ENCODE measurements at places on chromosomes 1 and 21.

GRCh38 chr1:162185314-162186025, 116.0 kb downstream of the NOS1AP start:
- DNase-seq = peak; percentile 73

DNA sequence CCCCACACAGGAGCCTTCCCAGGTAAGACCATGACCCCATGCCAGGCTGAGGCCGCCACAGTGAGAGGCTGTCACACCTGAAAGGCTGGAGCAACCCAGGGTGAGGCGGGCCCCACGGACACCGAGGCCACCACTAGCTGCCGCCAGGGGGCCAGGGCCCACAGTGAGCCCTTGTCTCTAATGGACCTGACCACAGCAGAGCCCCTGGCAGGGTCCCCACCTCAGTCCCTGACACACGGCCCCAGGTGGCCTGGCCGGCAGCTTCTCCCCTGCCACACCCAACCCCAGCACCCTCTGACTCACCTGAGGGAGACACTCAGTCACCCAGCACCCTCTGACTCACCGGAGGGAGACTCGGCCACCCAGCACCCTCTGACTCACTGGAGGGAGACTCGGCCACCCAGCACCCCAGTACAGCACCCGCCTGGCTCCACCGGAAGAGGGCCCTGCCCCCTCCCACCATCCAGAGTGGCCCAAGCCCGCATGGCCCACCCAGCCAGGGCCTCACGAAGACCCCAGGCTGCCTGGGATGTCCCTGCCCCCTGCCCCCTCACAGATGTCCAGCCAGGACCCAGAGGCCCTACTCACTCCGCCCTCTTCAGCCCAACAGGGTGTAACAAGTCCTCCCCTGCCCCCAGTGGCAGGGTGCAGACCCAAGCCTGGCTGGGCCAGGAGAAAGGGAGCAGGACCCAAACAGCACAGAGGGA, 4.4 kb downstream of the DVL1 start:
- peak; percentile 85 for DNase-seq

- DNase-seq = no peak
Measured at GRCh38 chr1:19353596-19353995, 41.5 kb downstream of the SLC66A1 start.

DNA sequence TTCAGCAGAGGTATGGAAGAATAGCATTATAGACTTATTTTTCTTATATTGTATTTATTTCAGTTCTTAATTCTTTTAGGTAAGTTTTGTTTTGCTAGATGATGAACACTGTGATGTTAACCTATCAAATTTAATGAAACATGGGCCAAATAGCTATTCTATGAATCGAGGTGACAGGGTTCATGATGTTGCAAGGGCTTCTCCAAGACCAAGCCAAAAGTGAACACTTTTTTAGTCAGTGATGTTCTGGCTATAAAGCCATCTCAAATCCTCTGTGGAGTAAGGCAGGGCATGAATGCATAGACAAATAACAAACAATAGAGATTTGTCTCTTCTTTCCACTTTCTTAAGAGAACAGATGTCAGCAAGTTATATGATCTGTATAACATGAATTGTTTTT, 26.7 kb downstream of the C1orf146 start:
- DNase-seq = peak; percentile 32

- no peak for DNase-seq
Measured at GRCh38 chr1:26153966-26154532, 4.8 kb upstream of the FAM110D start.

DNA sequence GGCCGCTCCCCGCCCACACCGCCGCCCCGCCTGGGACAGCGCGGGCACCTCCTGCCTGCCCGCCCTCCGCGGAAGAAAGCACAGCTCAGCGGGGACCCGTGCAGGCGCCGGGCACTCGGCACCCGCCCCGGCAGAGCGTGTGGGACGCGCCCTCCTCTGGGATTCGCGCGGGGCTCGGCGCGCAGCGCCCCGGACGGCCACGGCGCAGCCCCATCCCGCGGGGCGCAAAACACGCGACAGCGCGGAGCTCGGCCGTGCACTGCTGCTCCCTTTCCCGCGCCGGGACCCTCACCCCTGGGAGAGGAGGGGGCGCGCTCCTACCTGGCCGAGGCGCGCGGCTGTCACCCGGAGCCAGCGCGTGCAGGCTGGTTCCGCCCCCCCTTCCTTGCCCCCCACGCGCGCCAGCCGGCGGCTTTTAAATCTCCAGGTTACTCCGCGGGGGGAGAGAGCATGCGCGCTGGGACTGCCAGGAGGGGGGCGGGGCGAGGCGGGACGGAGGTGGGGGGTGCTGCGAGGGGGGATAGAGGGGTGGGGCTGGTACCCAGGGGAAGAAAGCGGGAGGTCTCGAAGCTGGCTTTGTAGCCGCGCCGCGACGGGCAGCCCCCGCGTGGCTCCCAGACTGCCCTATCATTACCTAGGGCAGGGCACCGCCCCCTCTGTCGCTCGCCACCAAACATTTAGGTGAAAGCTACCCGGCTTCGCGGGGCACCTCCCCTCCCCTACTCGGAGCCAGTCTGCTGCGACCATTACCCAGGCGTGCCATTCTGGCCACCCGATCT, at the start of gene SLC45A3:
Gene SLC45A3, minus strand, starts transcription at position 437 of the 779 bp plus-strand sequence. CDS start 15,853 bp downstream, outside the sequence.
- no peak for DNase-seq

- no peak for DNase-seq
Measured at GRCh38 chr1:67839826-67840225, 6.6 kb upstream of the GNG12 start.

GRCh38 chr1:229227298-229227919, 43.5 kb upstream of the RAB4A start:
- DNase-seq = peak; percentile 63

- DNase-seq = no peak
Measured at GRCh38 chr1:226762988-226763904, 24.2 kb upstream of the ITPKB start.

DNA sequence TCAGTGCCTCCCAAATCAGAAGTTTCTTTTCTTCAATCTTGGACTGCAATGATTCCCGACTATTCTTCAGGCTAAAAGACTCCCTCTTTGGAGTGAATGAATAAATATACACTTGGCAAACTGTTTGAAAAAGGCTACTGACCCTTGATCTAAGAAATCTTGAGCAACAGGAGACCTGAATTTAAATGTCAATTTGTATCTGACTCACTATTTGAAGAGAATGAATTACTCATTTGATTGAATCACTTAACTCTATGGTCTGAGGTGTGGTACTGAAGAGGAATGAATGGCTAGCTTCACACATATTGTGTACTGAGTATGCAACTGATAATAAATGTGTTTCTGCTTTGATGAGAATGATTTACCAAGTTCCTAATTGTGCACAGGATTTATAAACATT, 4.6 kb upstream of the SMG7 start:
- DNase-seq = peak; percentile 36

GRCh38 chr1:176904057-176904751, 260.3 kb downstream of the ASTN1 start:
- DNase-seq = no peak

DNA sequence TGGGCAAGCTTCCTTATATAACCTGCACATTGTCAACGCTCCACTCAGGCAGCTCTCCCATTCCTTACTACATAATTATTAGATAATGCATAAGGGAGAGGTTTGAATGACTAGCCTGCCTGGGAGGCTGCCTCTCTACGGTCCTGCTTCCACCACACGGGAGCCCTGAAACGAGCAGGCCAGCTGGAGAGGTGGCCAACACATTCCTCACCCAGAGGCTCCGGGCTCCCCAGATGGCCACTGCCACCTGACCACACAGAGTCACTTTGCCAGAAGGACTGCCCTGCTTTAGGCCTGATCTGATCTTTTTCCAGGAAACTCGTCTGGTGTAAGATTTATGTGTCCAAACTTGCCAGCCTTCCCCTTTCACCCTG, 27.9 kb downstream of the HIVEP3 start:
- no peak for DNase-seq

- no peak for DNase-seq
Measured at GRCh38 chr21:26441149-26441548, 131.9 kb downstream of the CYYR1 start.

DNA sequence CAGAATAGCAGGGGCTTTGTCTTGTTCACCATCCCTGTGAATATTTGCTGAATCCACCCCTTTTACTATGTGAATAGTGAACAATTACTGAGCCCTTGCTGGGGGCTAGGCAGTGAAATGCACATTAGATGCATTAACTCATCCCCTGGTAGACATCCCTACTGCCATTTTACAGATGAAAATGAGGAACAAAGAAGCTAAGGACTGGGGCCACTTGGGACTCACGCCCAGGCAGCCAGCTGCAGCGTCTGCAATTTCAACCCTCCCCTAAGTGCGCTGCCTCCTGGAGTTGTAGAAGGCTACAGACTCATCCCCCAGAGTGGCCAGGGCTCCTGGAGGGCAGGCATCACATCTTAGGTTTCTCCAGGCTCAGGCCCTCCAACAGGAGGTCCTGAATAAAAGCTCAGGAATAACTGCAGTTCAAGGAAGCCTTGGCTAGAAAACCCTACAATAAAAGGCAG, 31.6 kb downstream of the CAPZB start:
- DNase-seq = no peak

GRCh38 chr21:46421191-46421750, 37.4 kb upstream of the DIP2A start:
- no peak for DNase-seq

GRCh38 chr1:175829845-175830244, 86.5 kb upstream of the TNR start:
- no peak for DNase-seq

GRCh38 chr1:157186281-157186992, 48.2 kb upstream of the ETV3 start:
- no peak for DNase-seq

DNA sequence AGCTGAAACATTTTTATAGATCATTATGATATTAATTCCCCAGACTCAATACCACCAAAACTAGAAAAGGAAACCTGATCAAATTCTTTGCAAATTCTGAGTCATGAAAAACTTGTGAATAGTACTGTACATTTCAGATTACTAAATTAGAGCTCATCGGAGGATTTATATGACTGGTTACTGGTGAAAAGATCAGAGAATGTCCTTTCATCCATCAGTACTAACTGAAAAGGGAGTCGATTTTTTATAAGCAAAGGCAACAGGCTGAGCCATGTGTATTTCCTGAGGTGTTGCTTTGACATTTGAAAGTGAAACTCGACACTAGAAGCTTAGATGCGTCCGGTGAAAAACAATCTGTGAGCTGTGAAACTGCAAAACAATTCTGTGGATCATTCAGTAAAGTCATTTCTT, 155.7 kb downstream of the TNFSF18 start:
- peak; percentile 86 for DNase-seq

- DNase-seq = peak; percentile 88
Measured at GRCh38 chr1:57474137-57474750, 50.4 kb upstream of the DAB1 start.

- DNase-seq = no peak
Measured at GRCh38 chr1:153357853-153358690, at the start of gene S100A9. Gene S100A9 (plus strand): TSS chr1:153357854. CDS start chr1:153358284, 430 bp downstream.

DNA sequence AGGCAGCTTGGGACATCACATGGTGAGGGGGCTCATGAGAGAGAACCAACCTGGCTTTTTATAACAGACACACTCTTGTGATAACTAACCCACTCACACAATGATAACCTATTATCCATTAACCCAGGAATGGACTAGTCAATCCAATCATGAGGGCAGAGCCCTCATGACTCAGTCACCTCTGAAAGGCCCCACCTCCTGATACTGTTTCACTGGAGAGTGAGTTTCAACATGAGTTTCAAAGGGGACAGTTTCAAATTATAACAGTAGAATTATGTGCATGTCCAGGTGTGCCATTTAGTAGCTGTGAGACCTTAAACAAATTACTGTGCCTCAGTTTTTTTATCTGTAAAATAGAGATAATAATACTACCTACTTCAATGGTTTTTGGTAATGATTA, 47.6 kb upstream of the PPP2R5A start:
- DNase-seq = no peak

DNA sequence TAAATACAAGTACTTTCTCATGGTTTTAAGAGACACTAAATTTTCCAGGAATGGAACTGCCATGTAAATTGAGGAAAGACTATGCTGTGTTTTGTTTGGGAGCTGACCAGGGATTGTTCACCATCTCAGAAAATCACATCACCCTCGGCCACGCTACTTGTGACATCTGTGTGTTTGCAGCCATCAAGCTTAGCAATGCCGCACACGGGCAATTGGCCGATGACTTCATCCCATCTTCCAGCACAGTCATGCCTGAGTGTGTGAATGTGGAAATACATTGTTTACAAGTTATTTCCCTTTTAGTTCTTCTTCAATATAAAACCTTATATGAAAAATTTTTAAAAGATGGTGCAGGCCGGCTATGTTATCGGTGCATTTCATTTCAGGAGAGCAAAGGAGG, 121.6 kb downstream of the GLIS1 start:
- DNase-seq = peak; percentile 89

DNA sequence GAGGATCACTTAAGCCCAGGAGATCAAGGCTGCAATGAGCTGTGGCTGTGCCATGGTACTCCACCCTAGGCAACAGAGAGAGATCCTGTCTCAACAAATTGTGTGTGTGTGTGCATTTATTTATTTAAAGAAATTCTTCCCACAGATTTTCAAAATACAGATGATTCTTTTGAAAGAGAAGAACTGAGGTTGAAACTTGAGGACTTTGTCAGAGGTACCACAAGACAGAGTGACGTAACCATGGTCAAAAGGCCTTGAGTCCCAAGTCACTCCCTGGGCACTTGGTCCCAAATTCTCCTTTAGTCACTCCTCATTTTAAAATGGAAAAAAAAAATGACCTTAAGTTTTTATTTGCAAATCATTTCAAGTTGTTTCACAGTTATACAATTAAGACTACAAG, 57.4 kb downstream of the TIAM1 start:
- DNase-seq = no peak

- DNase-seq = peak; percentile 64
Measured at GRCh38 chr21:37407719-37408420, 41.3 kb downstream of the DYRK1A start.

- no peak for DNase-seq
Measured at GRCh38 chr1:114167226-114167625, 13.6 kb upstream of the SYT6 start.

GRCh38 chr1:165933446-165934170, 106.2 kb downstream of the UCK2 start:
- DNase-seq = no peak

- DNase-seq = no peak
Measured at GRCh38 chr1:234706931-234707330, 97.0 kb upstream of the IRF2BP2 start.

GRCh38 chr1:82227306-82228095, 426.8 kb downstream of the ADGRL2 start:
- DNase-seq = peak; percentile 25

- DNase-seq = peak; percentile 65
Measured at GRCh38 chr1:24027838-24028468, 47.8 kb upstream of the SRSF10 start.

GRCh38 chr1:44212355-44213221, 683 bp upstream of the DMAP1 start:
- no peak for DNase-seq

DNA sequence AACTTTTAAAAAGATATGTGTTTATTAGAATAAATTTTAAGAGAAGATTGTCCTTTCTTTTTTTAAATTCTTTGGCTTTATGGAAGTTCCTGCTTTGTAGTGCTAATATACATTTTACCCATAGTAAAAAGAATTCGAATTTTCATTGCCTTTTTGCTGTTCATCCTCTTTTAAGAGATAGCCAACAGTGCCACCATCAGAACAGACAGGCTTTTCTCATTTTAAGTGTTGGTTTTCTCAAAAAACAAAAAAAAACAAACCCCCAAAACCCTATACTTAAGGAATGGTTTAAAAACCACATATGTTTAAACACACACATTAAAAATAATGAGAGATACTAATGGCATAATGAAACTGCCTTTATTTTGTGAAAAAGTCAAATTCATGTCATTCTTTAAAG, 118.8 kb downstream of the NEK7 start:
- DNase-seq = no peak

All from iris pigment epithelial cell (primary cell).